ENCODE measurements at places on chromosomes 13 and 19.

GRCh38 chr13:25872481-25873241 lies 179.2 kb downstream of the SHISA2 start:
- peak; percentile 45 for DNase-seq

- no peak for DNase-seq
These were observed 130.1 kb downstream of the ZDHHC20 start for GRCh38 chr13:21328836-21329477.

DNA sequence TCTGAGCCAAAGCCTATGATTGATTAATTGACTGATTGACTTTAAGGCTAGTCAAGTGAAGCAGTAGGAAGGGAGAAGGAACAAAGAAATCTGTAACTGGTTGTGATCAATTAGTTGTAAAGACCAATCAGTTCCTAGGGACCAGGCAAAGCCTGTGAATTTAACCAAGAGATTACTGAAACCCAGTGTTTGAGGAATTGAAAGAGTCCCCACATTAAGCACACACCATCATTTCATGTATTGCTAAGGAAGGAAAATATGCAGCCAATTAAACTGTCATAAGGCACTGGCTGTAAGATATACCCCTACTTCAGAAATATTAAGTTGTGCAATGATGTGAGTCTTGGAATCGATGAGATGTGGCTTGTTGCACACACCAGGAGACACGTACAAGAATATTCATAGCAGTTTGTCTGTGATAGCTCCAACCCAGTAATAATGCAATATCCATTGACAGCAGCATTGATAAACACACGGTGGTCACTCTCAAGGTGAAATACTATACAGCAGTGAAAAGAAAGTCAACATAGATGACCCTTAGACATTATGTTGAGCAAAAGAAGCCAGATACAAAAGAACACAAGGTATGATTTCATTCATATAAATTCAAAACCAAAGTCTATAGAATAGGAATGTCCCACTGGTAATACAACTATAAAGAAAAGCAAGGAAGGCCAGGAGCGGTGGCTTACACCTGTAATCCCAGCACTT lies 9.0 kb downstream of the C19orf47 start:
- DNase-seq: no peak

- DNase-seq: peak; percentile 63
These were observed 5.2 kb upstream of the ZNF579 start for GRCh38 chr19:55585658-55586339.

DNA sequence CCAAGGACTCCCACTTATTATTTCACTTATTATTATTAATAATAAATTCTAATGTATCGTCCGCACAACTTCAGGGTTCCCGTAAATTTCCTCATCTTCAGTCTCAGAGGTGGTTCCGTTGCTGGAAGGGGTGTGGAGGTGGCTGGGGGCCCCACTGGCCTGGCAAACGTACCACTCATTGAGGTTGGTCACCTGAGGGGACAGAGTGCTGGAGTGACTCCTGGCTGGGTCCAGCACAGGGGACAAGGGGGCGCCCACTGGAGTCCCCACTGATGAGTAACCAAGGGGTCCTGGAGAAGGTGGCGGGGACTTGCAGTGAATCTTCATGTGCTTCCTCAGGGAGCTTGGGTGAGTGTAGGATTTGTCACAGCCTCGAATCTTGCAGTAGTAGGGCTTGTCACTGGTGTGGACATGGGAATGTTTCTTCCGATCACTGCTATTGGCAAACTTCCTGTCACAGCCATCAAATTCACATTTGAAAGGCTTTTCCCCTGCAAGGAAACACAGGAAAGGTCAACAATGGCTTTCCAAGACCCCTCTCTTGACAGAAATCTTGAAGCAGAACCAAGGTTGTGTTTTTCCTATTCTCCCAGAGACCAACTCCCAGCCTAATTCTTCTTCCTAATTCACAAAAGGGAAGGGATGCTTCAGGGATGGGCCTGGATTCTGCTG lies 6.1 kb downstream of the ZIC5 start:
- no peak for DNase-seq

DNA sequence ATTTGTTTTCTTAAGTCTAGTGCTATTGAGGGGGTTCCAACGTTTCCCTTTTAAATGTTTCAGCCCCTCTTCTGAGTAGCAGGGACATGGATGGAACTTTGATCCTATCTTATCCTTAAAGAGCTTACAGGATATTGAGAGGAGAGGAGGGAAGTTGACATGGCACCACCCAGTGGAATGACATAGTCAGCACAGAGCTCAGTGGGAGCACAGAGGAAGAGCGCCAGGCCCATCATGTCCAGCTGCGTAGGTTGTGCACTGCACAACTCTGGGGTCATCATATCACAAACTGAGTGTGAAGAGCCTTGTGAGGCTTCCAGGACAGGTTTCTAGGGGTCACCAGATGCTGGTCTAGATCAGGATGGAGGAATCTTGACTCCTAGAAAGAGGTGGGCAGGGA lies 4.6 kb upstream of the CDC42EP5 start:
- DNase-seq: no peak

GRCh38 chr13:74367193-74367592 lies 233.0 kb upstream of the KLF12 start:
- DNase-seq: peak; percentile 28

GRCh38 chr13:37585541-37585940 lies 13.0 kb downstream of the POSTN start:
- DNase-seq: no peak

DNA sequence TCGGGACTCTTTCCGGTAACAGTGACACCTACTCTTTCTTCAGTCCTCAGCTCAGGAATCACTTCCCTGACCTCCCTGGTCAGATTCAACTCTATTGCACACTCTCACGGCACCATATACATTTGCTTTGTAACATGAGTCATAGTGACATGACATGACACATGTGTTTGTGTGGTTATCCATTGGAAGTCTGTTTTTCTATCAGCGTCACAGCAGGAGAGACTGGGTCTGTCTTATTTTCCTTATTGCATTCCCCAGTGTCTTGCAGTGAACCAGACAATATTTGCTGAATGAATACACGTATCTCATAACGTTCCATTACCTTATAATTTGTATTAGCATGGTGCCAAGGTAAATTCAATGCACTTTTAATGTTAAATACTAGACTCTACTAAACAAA lies 102.0 kb downstream of the DCLK1 start:
- DNase-seq: no peak

GRCh38 chr19:45716359-45717130 lies 14.2 kb downstream of the FBXO46 start:
- DNase-seq: peak; percentile 29

DNA sequence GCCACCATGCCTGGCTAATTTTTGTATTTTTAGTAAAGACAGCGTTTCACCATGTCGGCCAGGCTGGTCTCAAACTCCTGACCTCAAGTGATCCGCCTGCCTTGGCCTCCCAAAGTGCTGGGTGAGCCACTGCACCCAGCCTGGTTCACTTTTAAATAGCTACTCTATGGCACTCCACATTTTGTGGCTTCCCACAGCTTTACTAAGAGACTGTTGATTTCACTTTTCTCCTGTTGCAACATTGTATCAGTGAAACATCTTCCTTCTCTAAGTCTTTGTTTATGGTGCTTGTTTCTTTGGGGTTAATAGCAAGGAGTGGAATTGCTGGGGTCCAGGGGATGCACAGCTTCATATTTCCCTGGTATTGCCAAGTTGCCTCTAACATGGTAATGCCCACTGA lies 12.3 kb downstream of the TMEM38A start:
- no peak for DNase-seq

DNA sequence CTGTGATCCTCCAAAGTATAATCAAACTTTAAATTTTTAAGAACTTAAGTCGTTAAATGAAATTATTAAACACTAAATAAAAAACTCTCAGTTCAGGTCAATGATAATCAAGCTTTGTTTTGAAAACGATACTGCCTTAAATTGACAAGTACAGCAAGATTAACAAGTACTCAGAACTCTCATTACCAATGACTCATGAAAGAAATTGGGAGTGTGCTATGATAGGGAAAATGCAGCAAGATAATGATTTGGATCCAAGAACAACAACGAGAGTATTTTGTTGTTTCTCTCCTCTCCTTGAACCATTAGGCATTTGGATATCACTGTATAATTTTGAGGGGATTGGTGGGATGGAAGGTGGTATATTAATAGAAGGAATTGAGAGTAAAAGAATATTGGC lies 10.2 kb downstream of the N4BP2L2 start:
- no peak for DNase-seq

DNA sequence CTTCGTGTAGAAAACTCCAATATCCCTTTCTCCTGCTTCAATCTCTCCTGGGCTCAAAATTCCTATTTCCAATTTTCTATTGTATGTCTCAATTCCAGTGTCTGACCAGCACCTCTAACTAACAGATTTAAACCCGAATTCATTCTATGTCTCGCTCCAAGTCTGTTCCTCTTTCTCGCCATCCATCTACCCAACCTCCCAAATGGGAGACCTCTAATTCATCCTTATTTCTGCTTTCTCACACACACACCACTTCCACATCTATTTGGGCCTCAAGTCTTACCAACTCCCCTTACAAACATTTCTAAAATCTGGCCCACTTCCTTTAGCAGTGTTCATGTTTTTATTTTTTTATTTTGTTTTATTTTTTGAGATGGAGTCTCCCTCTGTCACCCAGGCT lies 53.3 kb downstream of the MBD3L2B start:
- DNase-seq: no peak

GRCh38 chr13:101514695-101515275 lies 62.3 kb downstream of the ITGBL1 start:
- peak; percentile 29 for DNase-seq

DNA sequence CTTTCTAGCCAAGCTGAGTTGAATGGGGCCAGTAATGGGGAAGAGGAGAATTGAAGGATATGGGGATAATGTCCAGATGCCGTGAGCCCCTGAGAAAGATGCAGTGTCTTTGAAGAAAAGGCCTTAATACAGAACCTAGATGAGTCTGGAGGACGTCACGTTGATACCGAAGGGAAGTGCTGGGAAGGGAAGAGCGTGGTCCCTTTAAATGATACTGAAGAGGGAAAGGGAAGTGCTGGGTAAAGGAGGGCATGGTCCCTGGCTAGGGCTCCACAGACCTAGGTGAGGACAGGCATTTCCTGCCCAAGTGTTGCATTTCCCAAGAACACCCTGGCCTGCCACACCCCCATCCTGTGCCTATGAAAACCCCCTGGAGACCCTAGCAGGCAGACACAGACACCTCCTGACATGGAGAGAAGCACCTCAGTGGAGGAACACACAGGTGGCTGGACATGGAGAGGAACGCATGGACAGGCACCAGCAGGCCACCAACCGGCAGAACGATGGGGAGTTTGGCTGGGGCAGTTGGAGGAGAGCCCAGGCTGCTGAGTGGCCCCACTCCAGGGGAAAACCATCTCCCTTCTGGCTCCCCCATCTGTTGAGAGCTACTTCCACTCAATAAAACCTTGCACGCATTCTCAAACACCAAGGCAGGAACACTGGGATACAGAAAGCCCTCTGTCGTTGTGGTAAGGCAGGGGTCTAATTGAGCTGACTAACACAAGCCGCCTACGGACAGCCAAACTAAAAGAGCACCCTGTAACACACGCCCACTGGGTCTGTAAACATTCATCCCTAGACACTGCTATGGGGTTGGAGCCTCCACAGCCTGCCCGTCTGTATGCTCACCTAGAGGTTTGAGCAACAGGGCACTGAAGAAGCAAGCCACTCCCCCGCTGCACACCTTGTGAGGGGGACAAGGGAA lies 34.9 kb upstream of the POMP start:
- no peak for DNase-seq

DNA sequence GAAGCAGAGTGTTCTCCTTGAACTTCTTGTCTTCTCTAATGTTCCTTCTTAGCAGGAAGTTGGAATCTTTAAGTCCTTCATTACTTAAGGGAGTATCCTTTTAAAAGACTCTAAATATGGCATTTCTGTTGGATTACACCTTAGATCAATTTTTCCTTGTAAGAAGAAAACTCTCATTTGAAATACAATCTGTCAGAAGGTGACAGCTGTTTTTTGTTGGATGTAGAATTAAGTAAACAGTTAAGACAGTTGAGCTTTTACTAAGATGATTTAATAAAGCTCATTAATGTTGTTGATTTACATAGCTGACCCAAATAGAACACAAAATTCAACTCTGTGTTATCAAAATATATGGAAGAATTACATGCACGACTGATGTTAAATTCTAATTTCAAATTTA lies 16.7 kb upstream of the MBNL2 start:
- no peak for DNase-seq

DNA sequence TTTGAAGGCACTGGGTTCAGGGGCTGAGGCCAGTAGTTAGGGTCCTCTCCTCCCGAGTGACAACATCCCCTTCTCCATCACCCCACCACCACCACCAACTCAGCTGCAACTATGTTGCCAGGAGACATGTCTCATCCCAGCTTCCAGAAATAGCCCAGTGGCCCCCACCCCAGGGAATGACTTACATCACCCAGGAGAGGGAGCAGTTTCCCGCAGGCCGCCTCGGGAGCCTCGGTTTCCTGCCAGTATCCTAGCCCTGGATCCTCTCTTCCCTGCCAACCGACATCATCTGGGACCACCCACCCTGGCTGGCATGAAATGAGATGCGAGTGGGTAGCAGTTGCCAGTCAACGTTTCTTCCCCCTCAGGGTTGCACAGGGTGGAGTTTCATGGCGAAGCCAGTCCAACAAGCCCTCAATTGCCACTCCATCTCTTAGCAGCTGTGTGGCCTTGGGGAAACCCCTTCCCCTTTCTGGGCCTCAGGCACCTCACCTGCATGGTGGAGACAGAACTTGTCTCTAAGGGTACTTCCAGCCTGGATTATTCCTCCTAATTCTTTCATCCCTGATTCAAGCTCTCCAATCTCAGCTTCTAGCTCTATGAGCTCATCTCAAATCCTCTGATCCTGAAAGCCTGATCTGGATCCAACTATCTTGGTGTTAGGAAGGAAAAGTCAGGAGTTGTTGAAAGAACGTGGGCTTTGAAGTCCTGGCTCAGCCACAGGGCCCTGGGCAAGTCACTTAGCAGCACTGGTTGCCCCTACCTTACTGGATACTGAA lies 3.9 kb upstream of the GSK3A start:
- peak; percentile 56 for DNase-seq

DNA sequence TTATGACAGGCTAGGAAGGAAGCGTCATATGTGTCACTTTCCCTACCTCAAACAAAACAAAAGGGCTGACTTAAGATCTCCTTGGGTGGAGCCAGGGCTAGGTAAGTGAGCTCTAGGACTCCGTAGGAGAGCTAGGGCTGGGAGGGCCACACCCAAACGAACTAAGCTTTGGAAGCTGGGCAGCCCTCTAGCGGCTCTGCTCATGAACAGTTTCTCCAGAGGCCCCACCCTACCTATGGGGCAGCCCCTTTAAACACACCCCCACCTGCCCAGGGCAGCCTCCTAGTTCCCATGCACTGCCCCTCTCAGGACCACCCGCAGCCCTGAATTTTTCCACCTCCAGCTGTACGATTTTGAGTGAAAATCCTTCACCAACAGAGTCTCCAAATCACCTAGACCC lies 3.5 kb downstream of the PEG3 start:
- DNase-seq: no peak

GRCh38 chr19:51691074-51691583 lies 2.0 kb upstream of the SPACA6 start:
- no peak for DNase-seq

GRCh38 chr13:26929971-26930730 lies 169.6 kb upstream of the GPR12 start:
- peak; percentile 79 for DNase-seq

GRCh38 chr13:103078158-103078557 lies 11.9 kb upstream of the SLC10A2 start:
- DNase-seq: no peak
